ENCODE measurements at places on chromosomes 11 and 22.
A peak's percentile ranks its signal among the peaks of the same experiment; 100 is the strongest.

DNA sequence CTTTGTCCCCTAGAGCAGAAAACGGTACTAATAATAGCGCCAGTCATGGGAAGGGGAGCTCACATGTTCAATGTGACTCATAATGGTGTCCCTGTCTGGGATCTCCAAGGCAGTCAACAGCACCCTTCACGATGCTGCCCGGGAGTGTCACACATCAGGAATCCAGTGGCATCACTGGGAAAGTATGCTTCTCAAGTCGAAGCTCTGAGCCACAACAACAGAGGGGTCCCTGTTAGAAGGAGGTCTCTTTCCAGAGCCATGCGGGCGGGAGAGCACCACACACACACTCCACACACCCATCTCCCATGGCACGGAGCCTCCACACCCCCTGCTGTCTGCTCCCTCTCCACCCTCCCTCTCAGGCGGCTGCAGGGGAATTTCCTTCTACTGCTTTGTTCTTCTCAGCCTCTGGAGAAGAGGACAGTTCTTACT, 119.7 kb downstream of the ETS1 start:
- DNase-seq: no peak

GRCh38 chr11:18706330-18707243, 8.0 kb downstream of the TMEM86A start:
- DNase-seq: peak; percentile 56

- no peak for DNase-seq
These were observed 73.6 kb upstream of the TTLL12 start for GRCh38 chr22:43260331-43261231.

DNA sequence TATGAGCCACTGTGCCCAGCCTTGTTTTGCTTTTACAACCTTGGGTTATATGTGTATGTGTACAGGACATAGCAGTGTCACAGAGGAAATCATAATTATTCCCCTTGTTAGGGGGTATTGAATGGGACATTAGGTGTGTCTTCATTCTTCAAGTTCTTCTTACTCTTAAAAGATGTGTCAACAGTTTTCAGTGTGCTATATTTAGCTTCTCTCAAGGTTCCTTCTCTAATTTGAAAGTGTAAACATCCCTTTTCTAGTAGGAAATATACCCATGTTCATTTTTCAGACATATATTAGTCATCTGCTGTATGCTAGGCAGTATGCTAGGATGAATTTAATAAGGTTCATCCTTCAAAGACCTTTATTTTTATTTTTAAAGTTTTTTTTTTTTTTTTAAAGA, 17.1 kb downstream of the PCF11 start:
- DNase-seq: no peak

GRCh38 chr11:86151174-86152005, 82.5 kb upstream of the PICALM start:
- DNase-seq: no peak

GRCh38 chr11:110345743-110346142, 49.3 kb upstream of the RDX start:
- no peak for DNase-seq

DNA sequence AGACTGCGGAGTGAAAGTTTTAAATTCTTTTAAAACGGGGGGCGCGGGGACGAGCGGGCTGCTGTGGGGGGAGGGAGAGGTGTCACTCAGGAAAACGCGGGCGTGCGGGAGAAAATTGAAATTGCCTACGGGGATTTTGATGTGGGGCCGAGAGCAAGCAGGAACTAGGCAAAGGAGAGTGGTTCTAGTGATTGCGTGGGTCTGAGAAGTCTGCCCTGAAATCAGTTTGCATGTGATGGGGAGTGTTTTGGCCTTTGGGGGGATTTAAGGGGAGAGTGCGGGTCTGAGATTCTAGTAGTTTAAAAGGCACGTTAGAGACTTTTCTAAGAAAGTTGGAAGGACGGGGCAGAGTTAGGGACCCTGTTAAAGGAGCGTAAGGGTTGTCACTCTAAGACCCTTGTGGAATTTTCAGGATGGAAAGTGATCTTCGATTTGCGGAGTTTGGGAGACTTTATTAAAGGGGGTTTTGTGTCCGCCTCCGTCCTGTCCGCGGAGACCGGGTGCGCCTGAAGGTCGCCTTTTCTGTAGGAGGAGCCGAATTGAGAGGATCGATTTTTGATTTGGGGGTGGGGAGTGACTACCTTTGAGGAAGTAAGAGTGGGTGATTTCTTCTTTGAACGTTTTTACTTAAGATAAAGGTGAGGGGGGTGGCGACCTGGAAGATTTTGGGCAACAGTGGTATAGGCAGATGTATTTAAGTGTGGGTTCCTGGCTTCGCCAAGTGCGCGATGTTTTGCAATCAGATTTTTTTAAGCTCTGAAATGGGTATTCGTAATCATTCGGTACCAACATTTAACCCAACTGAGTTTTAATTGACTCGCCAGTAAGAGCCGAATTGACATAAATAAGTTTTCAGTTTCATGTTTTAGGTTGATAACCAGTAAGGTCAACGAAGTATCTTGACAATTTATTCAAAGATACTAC, 1.1 kb downstream of the EED start:
- DNase-seq: no peak

DNA sequence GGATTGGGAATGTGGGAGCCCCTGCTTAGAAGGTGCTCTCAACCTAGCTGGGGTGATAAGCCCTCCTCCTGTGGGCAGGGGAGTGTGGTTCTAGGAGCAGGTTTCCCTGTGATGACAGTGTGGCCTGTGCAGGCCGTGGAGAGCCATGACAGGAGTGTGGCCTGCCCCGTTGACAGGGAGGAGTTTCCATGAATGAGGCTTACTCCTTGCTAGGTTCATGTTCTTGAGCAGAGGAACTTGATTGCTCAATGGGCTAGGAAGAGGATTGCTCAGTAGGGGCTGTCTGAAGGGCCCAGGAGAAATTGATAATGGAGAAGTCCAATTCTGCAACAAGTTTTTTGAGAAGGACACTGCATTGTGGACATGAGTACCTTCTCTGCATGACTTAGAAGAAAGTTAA, 92.0 kb downstream of the PPP6R3 start:
- DNase-seq: no peak

DNA sequence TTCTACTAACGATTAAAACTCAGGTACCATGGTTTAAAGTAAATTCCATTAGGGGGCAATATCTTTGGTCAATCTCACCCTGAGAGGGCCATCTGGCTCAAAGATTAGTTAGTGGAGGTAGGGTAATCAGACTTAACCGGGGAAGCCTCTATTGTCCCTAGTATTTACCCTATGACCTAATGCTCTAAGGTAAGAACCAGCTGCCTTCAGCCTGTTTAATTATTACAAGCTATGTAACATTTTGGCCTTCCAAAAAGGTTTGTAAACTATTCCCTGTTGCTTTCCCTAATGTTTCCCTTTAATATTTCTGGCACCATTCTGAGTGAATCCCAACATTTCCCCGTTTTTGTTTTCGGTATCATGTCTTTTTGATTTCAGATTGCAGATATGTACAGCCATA, 15.1 kb upstream of the GLYATL1 start:
- DNase-seq: no peak

GRCh38 chr11:117839936-117840813, 15.6 kb upstream of the FXYD2 start:
- no peak for DNase-seq

DNA sequence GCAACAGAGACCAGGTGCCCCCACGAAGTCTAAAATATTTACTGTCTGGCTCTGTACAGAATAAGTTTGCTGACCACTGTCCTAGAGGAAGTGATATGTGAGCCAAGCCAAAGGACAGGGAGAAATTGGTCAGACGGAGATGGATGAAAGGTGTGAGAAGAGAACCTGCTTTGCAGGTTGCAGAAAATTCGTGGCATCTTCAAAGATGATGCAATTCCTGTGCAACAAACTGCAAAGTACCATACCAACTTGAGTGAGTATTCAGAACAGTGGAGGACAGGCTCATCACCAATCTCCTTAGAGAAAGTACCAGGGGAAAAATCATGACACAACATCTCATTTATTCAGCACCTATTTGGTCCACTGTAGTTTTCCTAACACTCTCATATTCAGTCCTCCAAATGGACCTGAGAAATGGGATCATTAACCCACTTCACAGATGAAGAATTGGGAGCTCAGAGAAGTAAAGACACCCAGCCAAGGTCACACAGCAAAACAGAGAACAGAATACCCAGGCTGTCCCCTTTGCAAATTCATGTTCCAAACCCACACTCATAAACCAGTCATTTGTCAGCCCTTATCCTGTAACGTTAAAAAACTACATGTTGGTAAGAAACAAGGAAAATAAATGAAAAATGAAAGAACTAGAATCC, 536.8 kb downstream of the MIAT start:
- no peak for DNase-seq

GRCh38 chr11:23494981-23495380, 634.7 kb upstream of the CCDC179 start:
- no peak for DNase-seq

DNA sequence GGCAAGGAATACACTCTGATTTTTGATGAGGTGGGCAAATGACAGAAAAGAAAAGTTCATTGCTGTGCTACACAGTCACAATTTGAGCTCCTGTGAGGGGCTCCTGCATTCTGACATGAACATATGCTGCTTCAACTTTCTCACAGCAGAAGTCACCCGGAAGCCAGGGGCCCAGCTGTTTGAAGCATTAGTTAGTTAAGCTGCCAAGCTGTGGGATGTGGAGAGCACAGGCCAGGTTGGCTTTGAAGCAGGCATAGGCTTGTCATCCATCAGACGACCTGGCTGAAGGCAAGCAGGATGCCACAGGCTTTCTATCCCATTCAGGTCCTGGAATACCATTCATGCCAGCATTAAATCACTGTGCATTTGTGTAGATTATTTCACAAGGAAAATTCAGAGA, 63.1 kb downstream of the MTNR1B start:
- no peak for DNase-seq

GRCh38 chr11:95762534-95762933, 27.0 kb downstream of the FAM76B start:
- no peak for DNase-seq

GRCh38 chr22:37019309-37020191, at the start of the genes MPST and TST:
Gene MPST, plus strand, starts transcription at chr22:37019742. Its CDS starts 95 bp downstream, at chr22:37019837.
Gene TST, minus strand, starts transcription at chr22:37019447. Its CDS starts 715 bp downstream, at chr22:37018732.
- DNase-seq: peak; percentile 8

- no peak for DNase-seq
These were observed 60.1 kb upstream of the GUCY1A2 start for GRCh38 chr11:107078375-107078774.

DNA sequence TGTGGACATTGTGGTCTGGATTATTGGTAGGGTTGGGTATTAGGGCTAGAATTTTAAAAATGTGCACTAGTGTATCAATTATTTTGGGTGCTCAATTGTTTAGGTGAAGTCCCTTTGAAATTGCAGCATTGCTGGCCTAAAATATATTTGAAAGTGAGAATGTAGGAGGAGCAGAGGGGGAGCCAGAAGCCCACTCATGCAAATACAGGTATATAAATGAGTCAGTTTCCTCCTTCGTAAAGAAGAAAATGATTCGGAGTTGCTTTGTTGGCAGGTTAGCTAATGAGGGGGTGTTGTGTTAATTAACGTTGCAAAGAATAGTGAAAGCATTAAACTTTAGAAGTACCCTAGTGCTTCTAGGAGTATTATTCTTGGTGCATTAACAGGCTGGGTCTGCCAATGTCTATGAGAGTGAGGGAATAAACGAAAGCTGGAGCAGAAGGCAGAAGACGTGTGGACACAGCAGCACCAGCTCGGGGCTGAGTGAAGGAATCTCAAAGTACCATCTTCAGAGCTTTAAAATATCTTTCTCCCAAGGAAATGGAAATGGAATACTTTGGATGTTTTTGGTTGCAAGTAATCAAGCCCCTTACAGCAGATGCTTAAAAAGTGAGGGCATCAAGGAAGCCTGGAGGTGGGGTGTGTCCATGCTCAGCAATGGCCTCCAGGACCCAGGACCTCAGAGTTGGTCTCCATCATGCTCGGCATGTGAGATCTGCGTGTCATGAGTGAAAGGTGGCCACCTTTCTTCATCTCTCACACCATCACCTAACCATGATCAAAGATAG, 522.9 kb downstream of the NTM start:
- DNase-seq: no peak

GRCh38 chr22:49088801-49089791, 738.6 kb downstream of the BRD1 start:
- DNase-seq: no peak

- DNase-seq: no peak
These were observed 225.8 kb downstream of the ETS1 start for GRCh38 chr11:128361451-128362020.
